ENCODE measurements at places on chromosomes 7 and 10.

- DNase-seq, result no peak
Observed at GRCh38 chr7:93622036-93623033, 47.8 kb upstream of the CALCR start.

- DNase-seq, result no peak
Observed at GRCh38 chr7:21352540-21353387, 75.1 kb upstream of the SP4 start.

DNA sequence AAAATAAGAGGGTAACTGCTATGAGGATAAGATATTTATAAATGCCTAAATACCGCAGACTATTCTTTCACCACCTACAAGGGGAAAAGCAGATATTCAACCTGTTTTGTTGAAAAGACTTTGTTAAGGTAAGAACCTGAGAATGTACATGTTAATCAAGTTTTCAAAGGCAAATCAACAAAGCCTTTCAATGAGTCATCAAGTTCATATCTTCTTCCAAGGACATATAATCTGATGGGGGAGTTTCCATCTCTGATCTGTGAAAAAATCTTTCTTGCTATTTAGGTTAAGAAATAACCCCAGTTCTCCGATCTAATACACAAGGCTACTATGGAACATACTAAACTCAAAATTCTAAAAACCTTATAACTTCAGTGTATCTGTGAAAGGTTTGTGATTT, 40.0 kb upstream of the ANLN start:
- no peak for DNase-seq

DNA sequence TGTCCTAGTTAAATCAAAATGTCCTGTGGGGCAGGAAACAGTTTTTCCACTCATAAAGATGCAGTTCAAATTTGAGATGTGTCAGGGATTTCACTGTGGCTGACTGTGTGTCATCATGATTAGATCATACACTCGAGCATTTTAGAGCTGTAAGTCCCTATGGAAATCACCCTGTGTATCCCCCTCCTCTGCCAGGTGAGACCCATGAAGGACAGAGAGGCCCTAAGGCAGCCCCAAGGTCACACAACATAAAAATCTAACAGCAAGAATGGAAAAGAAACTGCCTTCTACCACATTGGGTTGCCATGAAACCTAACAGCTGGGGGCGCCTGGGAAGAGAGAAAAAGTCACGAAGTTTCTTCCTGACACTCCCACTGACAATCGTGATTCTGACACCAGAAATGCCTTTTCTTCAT, 135.8 kb downstream of the KCNMA1 start:
- no peak for DNase-seq

DNA sequence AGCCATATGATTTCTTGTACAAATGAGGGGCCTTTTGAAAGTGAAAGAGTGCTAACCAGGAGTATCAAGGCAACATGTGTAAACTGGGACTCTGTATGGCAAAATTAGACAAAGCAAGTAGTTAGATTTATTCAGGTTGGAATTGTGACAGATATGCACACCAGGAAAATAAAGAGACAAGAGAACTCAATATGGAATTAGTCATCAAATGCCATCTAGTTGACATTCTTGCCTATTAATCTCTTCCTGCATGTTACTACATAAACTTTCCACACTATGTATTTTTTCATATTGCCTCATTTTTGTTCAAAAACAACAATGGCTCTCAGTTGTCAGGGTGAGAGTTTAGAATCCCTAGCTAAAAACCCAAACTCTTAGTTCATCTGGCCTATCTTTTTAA, 799.0 kb downstream of the NRG3 start:
- DNase-seq, result no peak

GRCh38 chr10:23399701-23400144, 39.2 kb upstream of the OTUD1 start:
- DNase-seq, result no peak

Data from activated T-helper 1 cell treated with anti-CD3 and anti-CD28 coated beads, Interleukin-2, amount 50 U/mL, for 16 hours (primary cell).